ENCODE measurements at places on chromosomes 6 and 20. TPM values are rescaled to one million over a fixed set of nuclear protein-coding genes. Genes with fewer than 3 reads are reported as not detected.

- DNase-seq, result no peak
Measured at GRCh38 chr6:95286874-95287273, 290.5 kb upstream of the MANEA start.

GRCh38 chr20:7003598-7003997 lies 236.1 kb downstream of the BMP2 start:
- DNase-seq, result no peak

- no peak for DNase-seq
Measured at GRCh38 chr6:3857468-3858456, 8.6 kb downstream of the FAM50B start.

GRCh38 chr20:21808863-21809664 lies 103.6 kb downstream of the PAX1 start:
- peak; percentile 25 for DNase-seq

DNA sequence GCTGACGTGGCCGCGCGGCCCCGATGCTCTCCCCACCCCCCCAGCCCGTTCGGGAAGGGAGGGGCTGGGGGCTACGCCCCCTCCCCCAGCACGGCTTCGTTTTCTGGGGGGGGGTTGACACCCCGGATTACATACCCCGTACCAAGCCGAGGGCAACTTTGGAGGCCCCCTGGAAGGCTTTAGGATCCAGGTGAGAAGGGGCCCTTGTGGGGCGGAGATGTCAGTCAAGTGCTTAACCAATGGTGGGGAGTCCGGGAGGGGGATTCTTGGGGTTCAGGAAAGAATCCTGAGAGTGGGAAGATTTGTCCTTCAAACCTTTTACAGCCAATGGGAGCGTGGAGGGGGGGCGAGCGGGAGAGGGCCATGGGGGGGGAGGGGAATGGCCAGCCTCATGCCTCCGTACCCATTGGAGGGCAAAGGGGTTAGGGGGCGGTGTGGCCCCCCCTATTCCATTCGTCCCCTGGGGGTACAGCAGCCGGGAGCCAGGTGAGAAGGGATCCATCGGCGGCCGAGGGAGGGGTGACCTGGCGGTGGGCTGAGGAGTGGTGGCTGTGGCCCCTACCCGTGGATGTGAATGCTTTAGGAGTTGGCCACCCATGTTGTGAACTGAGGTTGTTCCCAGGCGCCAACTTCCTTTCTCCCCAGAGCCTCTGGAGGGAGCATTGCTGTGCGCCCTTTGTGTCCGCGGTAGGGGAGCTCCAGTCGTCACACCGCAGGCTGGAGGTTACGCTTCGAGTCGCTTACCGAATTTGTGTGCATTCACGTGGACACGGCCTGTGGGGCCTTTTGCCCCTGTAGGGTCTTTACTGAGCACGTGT lies 682 bp downstream of the BRD2 start:
- DNase-seq, result peak; percentile 75

- DNase-seq, result no peak
Measured at GRCh38 chr6:133070410-133071043, 170.6 kb upstream of the EYA4 start.

GRCh38 chr20:14883324-14883723 lies 545.9 kb upstream of the FLRT3 start:
- no peak for DNase-seq

DNA sequence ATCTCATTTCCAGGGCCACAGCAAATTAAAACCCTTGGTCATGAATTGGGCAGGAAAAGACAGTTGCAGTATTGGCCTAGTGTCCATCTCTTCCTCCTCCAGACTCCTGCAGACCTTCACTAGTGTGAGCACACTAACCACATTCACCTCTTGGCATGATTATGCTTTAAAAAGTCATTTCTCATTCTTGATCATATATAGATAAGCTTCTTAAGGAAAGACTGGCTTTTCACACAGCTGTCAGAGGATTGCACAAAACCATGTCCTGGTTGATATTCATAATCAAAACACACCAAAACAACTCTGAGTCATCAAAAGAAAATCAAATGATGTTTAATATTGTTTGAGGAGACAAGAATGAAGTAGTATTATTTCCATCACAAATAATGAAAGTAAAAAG lies 52.1 kb downstream of the TMEM200A start:
- no peak for DNase-seq

The C6orf118 gene
- not detected for polyA plus RNA-seq

The NRSN2 gene
- 32.4 TPM for polyA plus RNA-seq

DNA sequence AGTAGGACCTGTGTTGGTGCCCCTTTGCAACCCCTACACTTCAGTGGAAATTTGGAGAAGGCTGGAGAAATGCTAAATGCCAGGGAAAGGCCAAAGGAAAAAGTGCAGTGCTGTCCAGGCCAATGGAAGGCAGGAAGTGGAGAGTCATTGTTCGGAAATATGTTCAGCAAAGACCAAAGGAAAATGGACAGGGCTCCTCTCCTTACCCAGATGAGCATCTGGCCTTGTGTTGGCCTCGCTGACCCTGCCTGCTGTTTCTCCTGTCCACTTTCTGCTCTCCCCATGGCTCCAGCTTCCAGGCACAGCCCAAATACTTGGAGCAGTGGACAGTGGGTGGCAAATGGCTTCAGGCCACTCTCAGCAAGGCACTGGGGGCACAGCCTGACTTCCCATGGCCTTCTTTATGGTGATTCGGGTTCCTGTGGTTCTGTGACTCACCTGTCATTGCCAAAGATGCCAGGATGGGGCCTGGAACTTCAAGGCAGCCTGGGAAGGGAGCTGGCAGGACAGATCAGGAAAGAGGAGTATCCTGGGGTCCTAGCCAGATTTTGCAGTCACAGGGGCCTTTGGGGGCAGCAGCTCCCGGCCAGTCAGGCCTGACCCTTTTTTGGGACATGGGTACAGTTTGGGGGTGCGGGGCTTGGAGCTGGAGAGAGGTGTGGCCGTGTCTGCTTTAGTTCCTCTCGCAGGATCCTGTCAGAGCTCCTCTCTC lies 190.9 kb upstream of the SLC24A3 start:
- no peak for DNase-seq

DNA sequence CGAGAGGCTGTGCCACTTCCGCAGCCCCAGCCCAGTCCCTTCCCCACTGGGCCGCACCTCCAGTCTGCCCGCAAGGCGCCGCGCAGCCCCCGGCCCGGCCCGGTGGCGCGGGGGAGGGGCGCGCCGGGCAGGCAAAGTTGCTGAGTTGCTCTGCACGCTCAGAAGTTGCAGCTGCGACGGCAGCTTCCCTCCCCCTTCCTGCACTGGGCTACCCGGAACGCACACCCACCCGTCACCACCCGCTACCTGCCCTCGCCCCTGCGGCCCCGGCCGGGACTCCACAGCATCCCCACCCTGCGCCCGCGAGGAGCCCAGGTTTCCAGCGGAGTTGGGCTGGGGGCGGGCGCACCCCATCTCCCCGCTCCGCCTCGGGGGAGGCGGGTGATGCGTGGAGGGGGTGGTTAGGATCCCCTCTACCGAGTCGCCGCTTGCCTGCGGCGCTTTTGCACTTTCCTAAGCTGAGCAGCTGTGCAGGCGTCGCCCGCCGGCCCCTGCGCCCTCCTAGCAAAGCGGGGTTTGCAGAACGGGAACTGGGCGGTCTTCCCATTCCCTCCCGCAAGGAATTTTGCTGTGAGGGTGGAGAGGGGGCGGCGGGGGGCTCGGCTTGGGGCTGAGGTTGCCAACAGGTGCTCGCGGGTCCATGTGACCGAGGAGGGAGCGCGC lies 55.9 kb upstream of the RREB1 start:
- DNase-seq, result peak; percentile 58

GRCh38 chr6:87946669-87947068 lies 101.0 kb upstream of the SPACA1 start:
- no peak for DNase-seq

All from heart left ventricle (tissue), 16 donors.